ENCODE measurements at places on chromosomes 7 and 10.

DNA sequence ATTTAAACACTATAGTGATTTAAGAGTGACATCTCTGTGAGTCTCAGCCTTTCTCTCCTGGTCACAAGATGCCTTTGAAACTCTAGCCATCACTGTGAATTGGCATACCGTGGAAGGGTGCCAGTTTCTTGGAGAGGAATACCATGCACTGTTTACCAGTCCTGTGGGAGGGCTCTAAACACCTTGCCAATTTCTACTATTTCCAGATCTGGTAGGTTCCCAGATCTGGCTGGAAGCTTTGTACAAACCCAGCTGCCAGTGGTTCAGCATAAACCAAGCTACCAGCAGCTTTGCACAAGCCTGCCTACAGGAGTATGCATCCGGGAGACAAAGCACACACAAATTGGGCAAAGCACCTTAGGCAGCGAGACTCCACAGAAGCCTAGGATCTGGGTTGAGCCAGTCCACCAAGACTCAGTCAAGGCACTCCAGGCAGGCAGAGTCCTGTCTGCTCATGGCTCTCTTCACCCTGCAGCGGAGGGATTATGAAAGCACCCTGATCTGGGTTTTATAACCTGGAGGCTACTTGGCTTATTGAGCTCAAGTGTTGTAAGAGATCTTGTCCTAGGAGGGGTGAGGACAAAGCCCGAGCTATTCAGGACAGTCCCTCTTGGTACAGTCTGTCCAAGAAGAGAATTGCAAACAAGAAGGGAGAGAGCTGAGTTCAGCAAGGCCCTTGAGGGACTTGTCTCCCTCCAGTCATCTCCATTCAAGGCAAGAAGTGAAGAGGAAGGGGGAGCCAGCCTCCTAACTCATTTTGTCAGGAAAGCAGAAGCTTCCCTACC, 23.6 kb downstream of the MCM10 start:
- no peak for DNase-seq

DNA sequence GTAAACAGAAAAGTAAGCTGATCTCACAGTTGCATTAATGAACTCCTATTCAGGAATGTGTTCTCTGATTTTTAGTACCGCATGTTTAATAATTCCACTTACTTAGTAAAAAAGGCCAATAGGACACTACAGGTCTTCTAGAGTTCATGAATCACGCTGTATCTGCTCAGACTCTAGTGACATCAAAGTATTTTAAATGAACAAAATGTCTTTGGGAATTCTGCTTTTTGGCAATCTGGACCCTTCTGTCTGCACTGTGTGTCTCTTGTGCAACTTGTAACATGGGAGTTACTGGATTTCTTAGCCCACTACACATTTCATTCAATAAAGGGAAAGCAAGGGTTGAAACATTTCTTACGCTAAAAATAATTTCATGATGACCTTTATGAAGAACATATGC, 50.2 kb downstream of the RABGEF1 start:
- no peak for DNase-seq

- no peak for DNase-seq
Observed at GRCh38 chr10:51806079-51806835, 106.9 kb upstream of the CSTF2T start.

DNA sequence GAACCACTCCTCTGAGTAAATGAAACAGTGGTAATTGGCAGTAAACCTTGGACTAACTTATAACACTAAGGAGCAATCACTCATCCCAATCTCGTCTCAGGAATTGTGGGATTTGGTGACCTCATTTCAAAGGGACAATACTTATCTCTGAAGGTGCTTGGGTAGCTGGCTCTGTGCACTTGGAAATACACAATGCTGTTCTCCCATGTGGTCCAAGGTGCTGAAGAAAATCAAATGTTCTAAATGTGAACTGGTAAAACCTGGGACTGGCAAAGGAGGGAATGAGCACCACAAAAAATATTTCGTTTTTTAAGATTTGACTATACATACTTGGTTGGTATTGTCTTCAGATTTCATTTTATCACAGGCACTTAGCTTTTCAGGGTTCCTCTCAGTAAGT, 1193.0 kb downstream of the SORCS1 start:
- DNase-seq: no peak

DNA sequence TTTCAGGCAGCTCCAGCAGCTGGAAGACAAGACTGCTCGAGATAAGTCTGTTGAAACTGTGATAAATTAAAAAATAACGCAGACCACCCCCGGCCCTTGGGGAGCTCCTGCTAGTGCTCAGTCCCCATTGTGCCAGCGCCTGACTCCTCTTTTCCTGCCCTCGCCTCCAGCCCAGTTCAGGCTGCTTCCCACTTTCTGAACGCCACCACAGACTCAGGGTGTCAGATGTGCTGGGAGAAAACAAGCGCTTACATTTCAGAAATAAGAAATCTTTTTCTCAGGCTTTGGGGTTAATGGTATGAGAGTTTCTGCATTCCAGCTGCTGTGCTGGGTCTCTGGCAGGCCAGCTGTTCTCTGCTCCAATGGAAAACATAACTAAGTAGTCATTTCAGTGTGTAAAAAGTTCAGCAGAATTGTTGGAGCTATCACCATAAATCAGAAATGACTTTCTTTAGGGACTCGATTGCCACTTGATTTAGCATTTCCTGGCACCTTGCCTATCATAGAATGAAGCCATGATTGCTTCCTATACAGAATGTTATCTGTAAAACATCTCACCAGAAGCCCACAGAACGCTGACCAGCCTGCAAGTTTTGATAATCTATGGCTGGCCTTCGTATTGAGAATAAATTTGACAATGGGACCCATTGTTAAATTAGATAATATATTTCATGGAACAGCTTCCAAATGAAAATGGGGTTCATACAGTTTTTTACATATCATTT, 257.0 kb upstream of the ZNF32 start:
- no peak for DNase-seq

DNA sequence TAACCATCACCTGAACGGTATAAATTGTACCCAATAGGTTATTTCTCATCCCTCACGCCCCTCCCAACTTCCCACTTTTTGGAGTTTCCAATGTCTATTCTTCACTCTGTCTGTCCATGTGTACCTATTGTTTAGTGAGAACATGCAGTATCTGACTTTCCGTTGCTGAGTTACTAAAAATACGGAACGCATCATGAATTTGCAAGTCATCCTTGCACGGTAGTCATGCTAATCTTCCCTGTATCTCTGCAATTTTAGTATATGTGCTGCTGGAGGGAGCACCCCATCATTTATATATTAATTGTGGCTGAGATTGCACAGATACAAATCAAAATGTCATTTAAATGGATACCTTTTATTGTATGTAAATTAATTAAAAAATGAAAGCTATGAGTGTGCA, 75.7 kb upstream of the SFMBT2 start:
- DNase-seq: no peak

- DNase-seq: no peak
Observed at GRCh38 chr10:86964061-86964846, 4.0 kb upstream of the ADIRF start.

DNA sequence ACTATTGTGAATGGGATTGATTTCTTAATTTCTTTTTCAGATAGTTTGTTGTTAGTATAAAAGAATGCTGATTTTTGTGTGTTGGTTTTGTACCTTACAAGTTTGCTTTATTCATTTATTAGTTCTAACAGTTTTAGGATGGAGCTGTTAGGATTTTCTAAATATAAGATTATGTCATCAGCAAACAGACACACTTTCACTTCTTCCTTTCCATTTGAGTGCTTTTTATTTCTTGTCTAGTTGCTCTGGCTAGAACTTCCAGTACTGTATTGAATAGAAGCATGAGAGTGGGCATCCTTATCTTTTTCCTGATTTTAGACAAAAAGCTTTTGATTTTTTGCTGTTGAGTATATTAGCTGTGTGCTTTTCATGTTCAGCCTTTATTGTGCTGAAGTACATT, 81.5 kb downstream of the DNAH11 start:
- DNase-seq: no peak

All from GF-D8 (cell line).